ENCODE measurements at places on chromosomes 11 and 22.

- DNase-seq, result no peak
These were observed 10.3 kb downstream of the CD81 start for GRCh38 chr11:2387266-2387987.

- no peak for DNase-seq
These were observed 1119.7 kb downstream of the BRD1 start for GRCh38 chr22:48707763-48708557.

DNA sequence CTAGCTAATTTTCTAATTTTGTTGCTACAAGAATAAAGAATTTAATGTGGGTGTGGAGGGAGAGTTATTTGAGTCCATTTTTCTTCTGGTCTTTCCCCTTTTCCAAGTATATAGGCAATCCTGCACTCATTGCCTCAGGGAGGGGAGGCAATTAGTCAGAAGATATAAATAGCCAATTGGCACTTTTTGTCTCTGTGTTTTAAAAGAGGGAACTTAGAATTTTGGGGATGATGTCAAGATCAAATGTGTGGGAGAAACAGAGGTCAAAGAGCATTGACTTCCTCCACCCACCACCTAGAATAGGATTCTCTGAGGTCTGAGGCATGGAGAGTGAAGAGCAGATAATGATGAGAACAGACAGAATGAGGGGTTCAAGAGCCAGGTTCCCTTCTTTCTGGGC, 120.3 kb upstream of the ZC3H12C start:
- DNase-seq, result no peak

DNA sequence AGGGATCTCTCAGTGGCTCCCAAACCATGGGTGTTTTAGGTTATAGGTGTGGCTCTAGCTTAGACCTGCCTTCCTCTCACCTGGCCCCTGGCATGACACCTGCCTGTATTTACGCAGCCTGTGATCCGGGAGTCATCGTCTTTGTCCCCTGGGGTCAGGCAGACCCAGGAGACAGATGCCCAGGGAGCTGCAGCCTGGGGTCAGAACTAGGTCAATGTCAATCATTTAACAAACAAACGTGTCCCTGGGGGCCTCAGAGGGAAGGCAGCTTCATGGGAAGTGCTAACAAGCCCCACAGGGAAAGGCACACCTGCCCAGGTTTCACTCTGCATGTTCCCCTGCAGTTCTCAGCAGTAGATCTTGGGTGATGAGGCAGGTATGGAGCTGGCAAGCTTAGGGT, 12.0 kb downstream of the BACE1-AS start:
- DNase-seq, result no peak

DNA sequence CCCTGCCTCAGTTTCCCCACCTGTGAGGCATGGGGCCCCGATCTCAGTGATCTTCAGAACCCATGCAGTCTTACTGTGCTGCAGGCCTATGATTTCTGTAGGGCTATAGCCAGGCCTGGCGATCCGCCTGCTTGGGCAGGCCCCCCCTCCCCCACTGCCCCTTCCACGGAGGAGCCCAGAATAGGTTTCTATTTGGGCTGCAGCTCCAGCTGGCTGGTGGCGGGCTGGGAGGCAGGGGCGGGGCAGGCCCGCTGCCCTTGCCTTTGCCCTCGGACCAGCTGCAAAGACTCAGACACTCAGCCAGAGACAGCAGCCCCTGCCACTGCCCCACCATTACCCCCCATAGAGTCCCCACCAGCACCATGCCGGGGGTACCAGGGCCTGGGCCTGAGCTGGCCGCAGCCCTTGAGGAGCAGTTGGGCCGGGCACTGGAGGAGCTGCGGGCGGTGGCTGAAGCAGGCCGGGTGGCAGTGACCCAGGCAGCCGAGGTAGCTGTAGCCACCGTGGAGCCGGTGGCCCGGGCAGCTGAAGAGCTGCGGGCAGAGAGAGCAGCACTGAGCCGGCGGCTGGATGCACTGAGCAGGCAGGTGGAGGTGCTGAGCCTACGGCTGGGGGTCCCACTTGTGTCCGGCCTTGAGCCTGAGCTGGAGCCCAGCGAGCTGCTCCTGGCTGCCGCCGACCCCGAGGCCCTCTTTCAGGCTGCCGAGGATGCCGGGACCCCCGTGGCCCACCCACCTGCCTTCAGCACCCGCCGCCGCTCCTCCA, 12.2 kb downstream of the SMTN start:
- DNase-seq, result no peak

GRCh38 chr11:42066113-42066512, 606.7 kb upstream of the LRRC4C start:
- no peak for DNase-seq

- DNase-seq, result no peak
These were observed 132.2 kb downstream of the NAV2 start for GRCh38 chr11:19844806-19845205.

DNA sequence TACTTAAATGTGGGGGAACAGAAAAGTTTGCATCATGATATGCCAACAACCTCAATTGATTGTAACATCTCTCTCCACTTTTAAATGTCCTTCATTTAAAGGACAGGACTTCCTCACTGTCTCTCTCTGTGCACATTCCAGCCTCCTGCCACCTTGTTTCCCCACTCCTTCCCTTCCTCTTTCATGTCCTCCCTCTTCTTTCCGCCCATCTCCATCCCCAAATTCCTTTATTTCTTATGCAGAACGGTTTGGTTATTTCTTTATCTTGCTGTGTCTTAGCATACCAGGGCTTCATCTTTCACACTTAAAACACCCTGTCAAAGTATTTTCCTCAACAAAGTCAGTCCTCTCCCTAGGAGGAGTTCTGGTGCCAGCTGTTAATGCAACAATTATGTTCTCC, 293.8 kb downstream of the NXPE2 start:
- DNase-seq, result no peak

GRCh38 chr11:25408146-25408545, 911.3 kb downstream of the LUZP2 start:
- DNase-seq, result no peak

DNA sequence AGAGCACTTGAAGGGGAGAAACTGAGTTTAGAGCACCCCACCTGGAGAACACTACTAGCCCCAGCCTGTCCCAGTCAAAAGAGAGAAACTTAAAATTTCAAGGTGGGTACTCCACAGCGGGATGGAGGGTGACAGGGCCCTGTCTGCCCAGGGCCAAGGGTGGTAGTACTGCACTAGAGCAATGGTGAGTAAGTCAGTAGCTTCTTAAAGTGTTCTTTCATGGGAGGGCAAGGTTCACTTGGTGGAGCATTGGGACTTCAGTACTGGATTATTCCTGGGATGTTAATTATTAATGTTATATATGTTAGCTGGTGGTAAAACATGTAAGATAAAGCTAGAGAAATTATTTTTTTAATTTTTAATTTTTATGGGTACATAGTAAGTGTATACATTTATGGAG, 28.5 kb upstream of the AQP11 start:
- no peak for DNase-seq

GRCh38 chr11:62536301-62536957, 10.2 kb downstream of the AHNAK start:
- DNase-seq, result no peak

DNA sequence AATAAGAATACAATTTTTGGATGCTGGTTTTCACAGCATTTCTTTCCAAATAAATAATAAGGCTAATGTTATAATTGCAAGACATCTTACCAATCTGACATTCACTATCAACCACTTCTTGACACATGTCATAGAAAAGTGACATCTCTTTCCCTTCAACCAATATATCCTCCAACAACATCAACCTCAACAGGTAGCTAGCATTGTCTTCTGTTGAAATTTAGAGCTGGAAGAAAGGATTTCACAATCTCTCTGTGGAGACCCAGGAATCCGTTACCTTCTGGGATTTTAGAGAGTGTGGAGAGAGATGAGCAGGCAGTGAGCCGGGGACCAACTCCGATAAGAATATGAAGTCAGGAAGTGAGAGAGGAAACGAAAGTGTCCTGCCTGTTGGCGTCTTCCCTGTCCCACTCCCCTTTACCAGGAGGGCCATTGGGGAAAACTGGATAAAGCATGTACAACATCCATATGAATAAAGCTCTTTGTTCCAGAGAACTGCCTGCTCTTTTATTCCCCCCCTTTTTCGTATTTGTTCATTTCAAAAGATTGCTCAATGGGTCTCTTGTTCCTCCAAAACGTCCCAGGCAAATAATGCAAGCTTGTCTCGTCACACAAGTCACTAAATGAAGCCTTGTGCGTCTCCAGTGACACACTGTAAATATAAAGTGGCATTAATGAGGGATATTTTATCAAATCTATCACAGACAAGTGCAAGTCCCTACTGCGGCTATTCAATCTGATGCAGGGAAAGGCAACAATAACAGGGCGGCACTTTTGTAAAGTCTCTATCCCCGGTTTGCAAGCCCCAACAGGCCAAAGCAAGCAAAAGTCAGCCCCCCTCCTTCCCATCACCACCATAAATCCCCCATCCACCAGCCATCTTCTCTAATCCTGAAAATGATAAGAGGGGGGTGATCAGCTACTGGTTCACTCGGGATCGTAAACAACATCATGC, 3.4 kb downstream of the CADM1 start:
- no peak for DNase-seq

- DNase-seq, result no peak
These were observed 413.2 kb downstream of the CTTN start for GRCh38 chr11:70811483-70811882.

GRCh38 chr11:39668640-39669039, 1790.8 kb downstream of the LRRC4C start:
- peak; percentile 22 for DNase-seq

GRCh38 chr11:1876361-1877063, 15.2 kb downstream of the PRR33 start:
- no peak for DNase-seq

GRCh38 chr11:59206635-59207034, 6.1 kb downstream of the MPEG1 start:
- no peak for DNase-seq

GRCh38 chr11:57160665-57161064, 21.1 kb upstream of the LRRC55 start:
- DNase-seq, result no peak

GRCh38 chr11:116910378-116910777, 73.0 kb upstream of the APOA1 start:
- no peak for DNase-seq

DNA sequence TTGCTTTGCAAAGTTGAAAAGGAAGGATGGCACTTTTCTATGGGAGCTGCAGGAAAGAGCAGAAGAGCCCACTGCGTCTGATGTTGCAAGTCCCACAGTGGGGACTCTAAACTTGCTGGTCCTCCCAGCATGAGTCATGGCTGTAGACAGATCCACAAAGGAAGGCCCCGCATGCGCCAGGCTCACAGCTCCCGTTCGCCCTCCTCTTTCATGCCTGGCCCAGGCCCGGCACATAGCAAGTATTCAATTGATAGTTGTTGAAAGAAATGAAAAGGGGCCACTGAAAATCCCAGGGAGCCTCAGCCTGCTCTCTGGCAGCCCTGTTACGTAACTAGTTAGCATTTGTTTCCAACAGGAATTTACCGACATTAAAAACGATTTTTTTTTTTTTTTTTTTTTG, 18.9 kb downstream of the AP1B1 start:
- no peak for DNase-seq

DNA sequence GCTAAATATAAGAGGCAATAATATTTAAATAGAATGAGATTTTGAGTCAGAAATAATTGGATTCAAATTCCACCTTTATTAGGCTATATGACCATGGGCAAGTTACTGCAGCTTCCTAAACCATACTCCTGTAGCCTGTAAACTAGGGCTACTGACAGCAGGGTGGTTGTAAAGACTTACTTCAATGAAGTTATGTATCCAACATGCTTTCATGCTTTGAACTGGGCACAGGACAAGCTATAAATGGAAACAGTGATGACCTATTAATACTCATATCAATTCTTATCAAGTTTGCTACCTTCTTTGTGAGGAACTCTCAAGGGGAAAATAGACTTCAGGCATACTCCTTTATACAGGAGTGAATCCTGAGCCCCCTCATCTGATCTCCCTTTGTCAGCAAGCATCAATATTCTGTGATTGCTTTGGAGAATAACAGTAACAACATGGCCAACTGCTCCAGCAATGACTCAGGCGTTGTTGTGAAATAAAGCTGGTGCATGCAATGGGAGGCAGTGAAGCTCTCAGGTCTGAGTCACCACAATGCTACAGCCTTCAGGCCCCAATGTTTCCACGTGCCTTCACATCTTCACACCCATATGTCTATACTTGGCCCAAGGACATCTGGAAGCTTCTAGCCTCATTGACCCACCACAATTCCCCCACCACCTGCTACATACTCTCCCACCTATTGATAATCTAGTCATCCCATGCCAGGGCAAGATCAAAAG, 102.5 kb downstream of the KCNA4 start:
- peak; percentile 50 for DNase-seq

GRCh38 chr11:64136765-64137441, 29.0 kb downstream of the MACROD1 start:
- DNase-seq, result no peak

- DNase-seq, result no peak
These were observed 628 bp upstream of the IGLL1 start for GRCh38 chr22:23580576-23581259.

GRCh38 chr11:40722179-40722795, 737.2 kb downstream of the LRRC4C start:
- DNase-seq, result no peak

DNA sequence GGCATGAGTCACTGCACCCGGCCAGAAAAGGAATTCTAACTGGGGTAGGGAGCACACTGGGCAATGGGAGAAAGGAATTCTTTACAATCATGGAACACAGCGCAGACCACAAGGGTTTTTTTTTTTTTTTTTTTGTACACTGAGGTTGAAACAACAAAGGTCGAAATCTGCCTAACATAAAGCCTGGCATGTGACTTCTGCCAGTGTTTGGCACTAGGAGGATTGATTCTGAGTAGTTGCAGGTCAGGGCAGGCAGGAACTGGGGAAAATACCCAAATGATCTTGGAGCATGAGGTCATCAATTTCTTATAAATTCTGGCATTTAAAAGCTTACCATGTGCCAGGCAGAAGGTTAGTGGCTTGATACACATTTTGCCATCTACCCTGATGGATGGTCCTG, 202.0 kb upstream of the SNX19 start:
- no peak for DNase-seq

GRCh38 chr11:78784321-78785061, 209.8 kb upstream of the NARS2 start:
- no peak for DNase-seq

DNA sequence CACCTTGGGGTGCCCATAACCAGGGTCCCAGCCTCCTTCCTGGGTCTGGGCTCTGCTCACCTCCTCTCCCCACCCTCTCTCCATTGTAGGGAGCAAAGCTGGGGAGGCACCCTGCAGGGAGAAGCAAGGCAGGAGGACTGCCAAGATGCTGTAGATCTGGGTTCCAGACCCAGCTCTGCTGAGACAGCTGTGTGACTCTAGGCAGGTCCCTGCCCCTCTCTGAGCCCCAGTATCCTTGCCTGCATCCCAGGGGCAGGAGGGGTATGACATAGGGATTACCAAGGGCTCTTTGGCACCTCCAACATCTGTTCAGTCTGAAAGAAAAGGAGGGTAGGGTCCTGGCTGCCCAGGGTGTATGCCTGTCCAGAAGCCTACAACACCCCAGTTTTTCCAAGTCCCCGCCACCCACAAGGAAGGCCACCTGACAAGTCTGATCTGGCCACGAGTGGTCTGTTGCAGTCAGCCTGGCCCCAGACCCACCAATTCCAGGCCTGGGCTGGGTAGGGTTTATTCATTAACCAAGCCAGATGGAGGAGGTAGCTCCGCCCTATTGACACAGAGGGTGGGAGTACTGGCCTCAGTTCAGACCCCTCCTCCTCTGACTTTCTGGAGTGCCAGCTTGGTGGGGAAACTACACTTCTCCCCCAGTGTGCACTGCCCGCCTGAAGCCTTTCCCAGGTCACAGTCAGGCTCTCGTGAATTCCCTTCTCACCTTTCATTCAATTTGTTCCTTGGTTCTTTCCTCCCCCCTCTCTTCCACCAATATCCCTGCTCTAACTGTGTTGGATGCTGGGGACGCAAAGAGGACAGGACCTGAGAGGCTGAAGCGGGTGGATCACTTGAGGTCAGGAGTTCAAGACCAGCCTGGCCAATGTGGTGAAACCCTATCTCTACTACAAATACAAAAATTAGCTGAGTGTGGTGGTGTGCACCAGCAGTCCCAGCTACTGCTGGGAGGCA, 15.0 kb downstream of the STARD10 start:
- DNase-seq, result no peak

Measured in HS-5 (cell line).